ENCODE measurements at places on chromosomes 11 and 22.

DNA sequence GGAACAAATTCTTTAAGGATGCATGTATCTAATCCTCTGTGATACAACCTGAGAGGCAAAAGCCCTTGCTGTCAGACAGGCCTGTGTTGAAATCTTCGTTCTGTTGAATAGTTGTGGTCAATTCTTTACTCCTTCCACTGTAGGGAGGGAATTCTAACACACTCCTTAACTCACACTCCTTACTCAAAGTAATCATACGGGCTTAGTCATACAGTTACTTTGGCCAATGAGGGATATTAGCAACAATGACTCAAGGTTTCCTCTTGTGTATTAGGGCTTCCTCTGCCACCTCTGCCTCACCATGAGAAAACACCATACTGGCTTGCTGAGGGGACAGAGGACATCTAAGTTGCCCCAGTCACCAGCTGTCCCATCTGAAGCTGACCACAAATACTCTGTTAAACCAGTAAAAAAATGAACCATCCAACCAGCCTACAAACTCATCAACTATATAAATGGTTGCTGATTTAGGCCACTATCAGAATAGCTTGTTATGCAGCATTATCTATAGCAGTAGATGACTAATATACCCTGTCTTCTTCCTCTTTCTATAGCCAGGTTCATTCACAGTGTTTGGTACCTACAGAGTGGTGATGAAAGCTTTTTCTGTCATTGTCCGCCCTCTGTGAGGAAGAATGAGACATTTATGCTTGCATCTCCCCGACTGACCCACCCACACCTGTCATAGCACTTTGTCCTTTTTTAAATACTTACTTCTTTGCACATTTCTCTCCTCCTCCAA is 322.8 kb upstream of the SYN3 start:
- DNase-seq: no peak

DNA sequence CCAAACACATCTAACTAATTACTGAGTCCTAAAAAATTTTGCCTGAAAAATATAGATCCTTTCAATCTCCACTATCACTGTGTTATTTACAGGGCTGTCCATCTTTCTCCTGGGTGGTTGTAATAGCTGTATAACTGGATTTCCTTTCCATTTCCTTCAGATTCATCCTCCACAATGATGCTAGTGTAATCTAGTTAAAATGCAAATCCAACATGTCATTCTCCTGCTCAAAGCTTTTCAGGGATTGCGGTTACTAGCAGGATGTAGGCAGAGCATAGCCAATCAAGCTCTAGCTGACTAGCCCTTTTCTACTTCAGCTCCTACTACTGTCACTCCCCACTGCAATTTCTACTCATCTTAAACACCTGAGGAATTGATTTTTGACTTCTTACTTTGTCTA is 283.0 kb downstream of the RAB38 start:
- DNase-seq: no peak

DNA sequence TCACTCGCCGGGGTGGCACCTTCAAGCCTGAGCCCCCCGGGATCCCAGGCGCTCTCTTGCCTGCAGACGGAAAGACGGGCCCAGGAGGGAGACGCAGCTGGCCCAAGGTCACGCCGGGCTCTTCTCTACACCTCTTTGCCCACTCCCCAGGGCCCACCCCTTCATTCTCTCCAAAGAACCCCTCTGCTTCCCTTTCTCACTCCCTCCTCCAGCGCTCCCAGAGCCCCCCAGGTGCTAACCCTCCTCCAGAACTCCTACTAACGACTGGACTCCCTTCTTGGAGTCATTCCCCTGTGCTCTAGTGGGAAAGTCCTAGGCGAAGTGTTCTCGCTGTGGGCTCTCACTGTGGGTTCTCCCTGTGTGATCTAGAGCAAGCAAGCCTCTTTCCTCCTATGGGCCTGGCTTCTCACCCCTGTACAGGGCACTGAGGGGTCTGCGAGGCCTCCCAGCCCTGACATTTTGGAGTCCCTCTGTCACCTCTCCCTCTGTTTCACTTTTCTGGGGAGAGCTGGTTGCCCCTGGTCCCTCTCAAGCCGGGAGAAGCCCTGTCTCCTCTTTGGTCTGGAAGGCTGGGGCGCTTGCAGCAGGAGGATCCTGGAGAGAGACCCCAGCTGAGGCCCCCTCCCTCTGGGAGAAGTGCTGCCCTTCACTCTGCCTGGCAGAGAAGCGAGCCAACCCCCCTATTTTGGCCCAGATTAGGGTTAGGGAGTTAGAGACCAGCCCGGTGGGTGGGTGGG is 858 bp downstream of the OAF start:
- DNase-seq: no peak

DNA sequence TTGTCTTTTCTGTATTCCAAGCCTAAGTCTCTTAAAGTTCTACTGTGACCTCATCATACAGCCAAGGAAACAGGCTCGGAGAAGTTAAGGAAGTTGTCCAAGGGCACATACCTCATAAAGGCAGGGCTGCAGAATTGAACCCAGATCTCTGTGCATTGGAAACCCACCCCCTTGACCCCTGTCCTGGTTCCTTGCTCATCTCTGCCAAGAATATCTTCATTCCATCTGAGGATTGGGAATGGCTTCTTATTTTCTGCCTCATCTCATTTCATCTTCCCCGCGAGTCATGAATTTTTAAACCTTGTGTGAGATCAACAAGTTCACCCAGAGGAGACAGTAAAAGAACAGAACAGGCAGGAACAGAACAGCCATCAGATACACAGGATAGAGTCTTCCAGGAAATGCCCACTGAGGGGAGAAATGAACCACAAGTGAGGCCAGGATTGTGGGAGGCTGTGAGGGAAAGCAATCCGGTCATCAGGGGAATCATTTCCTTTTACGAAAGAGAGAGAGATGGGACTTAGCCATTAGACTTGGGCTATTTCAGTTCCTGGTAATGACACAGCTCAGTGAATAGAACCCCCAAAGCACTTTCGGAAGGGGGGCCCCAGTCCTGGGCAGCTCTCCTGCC is 34.4 kb upstream of the LRRC10B start:
- no peak for DNase-seq

DNA sequence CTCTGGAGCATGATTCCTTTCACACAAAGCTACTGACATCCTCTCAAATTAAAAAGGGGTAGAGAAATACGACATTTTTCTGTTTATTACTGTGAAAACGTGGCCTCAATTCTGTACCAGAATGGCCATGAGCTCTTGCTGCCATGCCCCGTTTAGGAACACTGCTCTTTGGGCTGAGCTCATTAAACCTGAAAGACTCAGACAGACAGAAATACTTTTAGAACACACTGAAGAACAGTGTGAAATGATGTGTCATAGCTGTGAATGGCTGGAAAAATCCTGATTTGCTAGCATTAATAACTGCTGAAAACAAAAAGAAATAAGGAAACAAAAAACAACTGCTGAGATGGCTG is 32.2 kb upstream of the TMEM135 start:
- no peak for DNase-seq

- no peak for DNase-seq
These were observed 78.3 kb downstream of the EMSY start for GRCh38 chr11:76523147-76523546.

DNA sequence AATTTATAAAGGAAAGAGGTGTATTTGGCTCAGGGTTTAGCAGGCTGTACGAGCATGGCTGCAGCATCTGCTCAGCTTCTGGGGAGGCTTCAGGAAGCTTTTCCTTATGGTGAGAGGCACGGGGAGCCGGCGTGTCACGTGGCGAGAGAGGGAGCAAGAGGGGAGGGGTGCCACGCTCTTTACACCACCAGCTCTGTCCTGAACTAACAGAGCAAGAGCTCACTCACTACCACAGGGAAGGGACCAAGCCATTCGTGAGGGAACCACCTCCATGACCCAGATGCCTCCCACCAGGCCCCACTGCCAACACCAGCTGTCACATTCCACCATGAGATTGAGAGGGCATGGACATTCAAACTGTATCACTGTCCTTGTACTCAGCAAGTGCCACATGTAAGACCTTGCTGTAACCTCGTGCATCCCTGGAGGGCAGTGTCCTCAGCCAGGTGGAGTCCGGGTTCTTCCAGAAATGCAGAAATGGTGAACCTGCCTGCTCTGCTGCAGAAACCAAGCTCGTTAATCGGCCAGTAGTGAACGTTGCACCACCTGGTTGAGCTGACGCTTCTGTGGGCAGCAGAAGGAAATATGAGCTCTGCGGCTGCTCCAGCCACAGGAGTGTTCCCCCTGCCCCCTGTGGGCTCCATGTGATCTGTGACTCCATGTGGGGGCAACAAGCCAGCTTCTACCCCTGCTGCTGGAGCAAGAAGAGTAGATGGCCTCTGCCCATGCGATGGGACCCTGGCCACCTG is 368.6 kb downstream of the TBC1D22A start:
- no peak for DNase-seq

- peak; percentile 10 for DNase-seq
These were observed 25.6 kb downstream of the OR2AG2 start for GRCh38 chr11:6746086-6746618.

- no peak for DNase-seq
These were observed 6.4 kb downstream of the BATF2 start for GRCh38 chr11:64990222-64990923.

GRCh38 chr11:123247813-123248379 is 52.8 kb upstream of the CLMP start:
- no peak for DNase-seq

DNA sequence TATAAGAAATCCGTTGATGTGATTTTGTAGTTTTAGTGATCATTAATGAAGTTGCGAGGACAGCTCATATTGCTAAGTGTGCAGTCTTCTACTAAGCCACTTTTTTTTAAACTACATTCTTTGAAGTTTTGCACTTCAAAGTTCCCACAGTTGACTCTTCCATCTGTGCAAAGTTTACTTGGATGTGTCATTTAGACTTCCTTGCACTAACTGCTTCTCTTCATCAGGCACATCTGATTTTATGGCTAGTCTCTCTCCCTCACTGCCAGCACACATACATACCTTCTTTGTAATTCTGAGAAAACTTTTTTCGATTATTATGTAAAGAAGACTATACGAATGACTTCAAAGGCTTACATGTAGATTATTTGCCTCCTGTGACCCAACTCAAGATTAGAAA is 250.0 kb downstream of the DYNC2H1 start:
- no peak for DNase-seq

- DNase-seq: no peak
These were observed 24.8 kb downstream of the UVRAG start for GRCh38 chr11:75839851-75840250.

GRCh38 chr22:46143491-46144147 is 6.7 kb upstream of the PPARA start:
- no peak for DNase-seq

DNA sequence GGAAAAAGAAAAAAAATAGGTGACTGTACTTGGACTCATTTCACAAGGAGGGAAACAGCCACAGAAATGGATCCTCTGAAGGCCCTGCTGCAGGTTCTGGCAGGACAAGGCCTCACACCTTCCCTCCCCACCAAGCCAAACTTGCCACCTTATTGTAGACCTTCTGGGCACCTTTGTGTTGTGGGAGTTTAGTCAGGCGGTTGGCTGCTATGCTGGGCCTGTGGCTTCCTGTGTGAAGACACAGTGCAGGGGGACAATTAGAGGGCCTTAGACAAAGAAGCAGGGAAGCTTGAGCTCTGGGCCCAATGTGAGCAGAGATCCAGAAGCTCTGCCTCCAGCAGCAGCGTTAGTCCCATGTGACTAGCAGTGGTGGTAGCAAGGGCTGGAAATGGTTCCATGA is 4.2 kb downstream of the RAB1B start:
- DNase-seq: no peak

DNA sequence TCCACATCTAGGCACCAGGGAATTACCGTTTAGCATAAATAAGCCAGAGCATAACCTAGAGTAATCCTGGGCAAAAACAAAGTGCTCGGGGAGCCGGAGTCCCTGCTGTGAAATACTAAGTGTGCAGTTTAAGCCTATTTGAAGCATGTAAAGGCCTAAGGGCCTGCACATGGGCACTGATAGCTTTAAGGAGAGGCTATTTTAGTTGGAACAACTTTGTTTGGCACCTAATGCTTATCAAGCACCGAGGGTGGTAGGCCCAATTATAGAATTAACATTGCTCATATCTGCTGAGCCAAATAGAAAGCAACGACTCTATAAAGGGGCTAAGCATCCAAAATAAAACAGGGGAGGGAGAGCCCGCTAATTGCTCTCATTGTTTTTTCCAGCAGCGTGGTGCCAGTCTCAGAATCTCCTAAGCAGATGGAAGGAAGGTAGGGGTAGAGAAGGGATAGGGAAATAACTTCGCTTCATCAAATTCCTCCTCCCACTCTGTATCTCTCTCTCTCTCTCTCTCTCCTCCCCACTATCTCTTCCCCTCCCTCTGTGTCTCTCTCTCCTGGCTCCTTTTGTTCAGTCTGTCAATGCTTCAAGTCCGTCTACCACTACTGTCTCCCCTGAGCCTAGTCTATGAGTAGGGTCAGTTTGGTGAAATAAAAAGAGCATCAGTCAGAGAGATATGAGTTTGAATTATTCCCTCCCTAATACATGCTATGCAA is 292.8 kb downstream of the NXPE2 start:
- DNase-seq: no peak

DNA sequence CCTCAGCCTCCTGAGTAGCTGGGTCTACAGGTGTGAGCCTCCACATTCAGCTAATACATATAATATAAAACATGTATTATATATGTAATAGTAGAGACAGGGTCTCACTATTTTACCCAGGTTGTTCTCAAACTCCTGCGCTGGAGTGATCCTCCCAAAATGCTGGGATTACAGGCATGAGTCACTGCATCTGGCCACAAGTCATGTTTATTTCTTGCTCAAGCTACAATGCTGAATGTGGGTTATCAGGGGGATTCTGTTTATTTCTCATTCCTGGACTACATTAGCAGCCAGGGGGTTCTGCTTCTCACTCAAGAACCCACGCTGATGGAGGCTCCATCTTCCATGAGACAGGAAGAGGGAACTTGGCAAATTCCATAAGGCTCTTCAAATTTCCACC is 24.8 kb downstream of the FOLR3 start:
- no peak for DNase-seq

DNA sequence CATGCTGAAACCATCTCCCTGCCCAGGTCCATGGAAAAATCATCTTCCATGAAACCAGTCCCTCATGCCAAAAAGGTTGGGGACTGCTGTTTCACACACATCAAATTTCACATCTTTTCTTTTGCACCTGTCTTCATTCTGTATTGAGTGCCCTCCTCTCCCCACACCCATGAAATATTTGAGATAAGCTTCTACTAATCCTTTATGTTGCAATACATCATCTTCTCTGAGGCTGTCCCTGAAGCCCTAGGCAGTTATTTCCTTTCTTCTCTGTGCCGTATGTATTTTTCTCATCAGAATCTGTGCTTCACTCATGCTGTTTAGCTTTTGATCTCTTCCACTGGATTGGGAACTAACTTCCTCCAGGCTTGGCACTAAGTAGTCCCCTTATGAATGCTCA is 40.0 kb upstream of the RRM1 start:
- no peak for DNase-seq

GRCh38 chr11:102168481-102168880 is 58.2 kb downstream of the YAP1 start:
- no peak for DNase-seq

- no peak for DNase-seq
These were observed 367.6 kb downstream of the TBC1D22A start for GRCh38 chr22:47129902-47130635.

- no peak for DNase-seq
These were observed 1.2 kb downstream of the HIKESHI start for GRCh38 chr11:86303257-86303656.
